ENCODE measurements at places on chromosomes 13 and 19.

- DNase-seq: peak; percentile 90
These were observed 1237.8 kb downstream of the SLITRK5 start for GRCh38 chr13:88908961-88909441.

- DNase-seq: no peak
These were observed 3.1 kb downstream of the ADGRE1 start for GRCh38 chr19:6890401-6890913.

DNA sequence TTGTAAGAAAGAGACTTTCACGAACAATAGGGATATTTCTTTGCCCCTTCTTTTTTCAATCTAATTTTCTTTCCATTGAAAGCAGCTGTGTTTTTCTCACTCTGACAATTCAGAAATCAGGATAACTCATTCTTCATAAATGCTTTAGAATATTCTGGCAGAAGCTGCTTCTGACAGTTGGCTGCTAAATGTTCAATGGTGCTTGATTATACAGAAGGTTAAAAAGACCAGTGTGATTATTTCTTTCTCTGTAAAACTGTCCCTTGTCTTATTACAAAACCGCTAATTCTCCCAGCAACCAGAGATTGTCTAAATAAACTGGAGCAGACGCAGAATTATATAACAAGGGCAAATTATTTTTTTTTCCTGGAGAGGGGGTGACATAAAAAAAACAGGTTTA lies 394.4 kb downstream of the SPRY2 start:
- DNase-seq: no peak

DNA sequence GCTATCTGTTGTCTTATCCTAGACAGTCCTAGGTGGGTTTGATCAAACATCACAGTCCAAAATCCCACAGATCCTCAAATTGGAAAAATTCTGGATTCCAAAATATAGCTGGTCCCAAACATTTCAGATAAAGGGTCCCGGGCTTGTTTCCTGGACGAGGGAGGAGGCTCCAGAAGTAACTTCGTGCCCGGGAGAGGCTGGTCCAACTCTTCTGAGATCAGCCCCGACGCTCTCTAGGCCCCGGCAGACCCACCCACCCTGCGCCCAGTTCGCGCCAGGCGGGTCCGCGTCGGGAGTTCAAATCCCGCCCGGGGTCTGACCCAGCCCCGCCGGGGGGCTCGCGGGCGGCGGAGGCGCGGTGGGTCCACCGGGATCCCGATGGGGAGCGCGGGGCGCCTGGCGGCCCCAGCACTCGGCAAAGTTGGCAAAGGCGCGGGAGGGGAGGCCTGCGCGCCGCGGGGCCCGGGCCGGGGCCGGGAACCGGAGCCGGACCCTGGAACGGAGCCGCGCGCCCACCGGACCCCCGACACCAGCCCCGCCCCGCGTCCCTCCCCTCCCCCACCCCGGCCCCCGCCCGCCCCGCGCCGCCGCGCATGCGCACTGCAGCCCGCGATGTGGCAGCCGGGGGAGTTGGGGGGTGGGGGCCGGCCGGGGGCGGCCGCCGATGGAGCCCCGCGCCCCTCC lies 513 bp downstream of the MIER2 start:
- DNase-seq: no peak

DNA sequence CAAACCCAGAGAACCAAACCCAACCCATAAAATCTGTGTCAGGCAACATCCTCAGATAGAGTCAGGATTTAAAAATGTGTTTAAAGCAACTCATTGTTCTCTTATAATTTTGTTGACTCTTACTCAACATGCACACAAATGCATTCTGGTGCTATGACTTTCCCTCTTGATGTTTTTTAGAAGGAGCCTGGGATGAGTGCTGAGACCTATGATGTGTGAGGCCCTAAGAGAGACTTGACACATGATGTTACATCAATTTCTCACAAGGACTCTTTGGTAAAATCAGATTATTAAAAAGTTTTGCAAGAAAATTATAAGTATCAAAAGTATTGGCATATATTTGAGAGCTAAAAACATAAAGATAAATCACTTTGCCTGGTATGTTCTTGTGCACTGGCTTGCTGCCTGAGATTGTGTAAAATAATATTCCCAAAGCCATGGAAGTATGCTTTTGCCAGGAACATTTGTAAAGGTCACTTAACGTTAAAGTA lies 173.9 kb downstream of the DCLK1 start:
- no peak for DNase-seq

DNA sequence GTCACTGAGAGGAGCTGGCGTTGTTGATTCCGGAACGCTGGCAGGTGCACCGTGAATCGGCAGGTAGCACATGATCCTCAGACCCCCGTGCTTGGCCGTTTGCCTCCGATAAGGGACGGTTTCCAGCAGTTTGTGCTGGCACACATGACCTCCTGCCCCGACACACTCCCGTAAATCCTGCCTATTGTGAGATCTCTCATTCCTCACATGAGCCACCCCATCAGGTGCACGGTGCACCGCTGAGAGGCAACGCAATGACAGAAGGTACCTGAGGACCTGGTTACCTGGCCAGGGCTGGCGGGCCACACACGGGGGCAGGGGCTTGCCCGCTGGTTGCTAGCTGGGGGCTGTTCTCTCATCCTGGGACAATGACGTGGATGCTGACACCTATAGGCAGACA lies 2.1 kb upstream of the ADPRHL1 start:
- DNase-seq: no peak

- DNase-seq: no peak
These were observed 43.9 kb downstream of the RGCC start for GRCh38 chr13:41501281-41501680.

DNA sequence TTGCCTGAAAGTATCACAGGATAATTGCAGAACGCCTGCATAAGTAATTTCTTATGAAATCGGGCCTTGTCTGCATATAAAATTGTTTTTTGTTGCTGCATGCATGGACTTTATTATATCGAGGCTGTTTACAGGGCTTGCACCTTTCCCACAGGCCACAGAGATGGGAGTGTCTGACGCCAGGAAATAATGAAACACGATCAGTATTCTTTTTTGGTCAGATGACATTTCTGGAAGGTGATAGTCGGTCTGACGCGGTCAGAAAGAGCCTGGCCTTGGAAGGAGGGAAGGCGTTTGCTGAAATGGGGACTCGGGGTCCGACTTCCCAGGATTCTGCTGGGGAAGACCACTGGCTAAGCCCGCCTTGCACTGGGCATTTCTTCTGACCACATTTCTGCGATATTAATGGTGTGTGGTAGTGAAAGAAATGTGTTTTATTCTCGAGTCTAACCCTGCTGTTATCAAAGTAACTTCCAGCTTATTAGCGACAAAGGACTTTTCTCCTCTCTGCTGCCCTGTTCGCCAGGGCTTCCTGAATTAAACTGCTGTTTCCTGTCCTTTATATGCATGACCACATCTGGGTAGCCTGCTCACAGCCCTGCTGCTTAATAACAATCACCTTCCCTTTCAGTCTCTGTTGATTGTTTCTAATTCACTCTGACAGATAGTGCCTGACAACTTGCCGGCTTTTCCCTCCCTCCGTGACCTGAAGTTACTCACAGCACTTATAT lies 11.6 kb upstream of the ZNF536 start:
- DNase-seq: no peak

DNA sequence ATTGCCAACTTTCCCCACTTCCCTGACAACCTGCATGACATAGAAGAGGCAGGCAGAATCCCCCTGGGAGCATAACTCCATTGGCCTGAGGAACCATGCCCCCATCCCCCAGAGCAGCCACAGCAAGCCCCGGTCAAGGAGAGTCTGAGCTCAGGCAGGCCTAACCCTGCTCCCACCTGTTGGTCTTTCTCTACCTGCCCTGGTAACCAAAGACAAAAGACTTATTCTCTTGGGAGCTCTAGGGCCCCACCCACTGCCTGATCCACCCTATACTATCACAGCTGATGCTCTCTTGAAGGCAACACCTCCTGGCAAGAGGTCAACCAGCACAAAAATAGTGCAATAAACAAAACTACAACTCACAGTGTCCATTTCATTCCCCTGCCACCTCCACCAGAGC lies 59.3 kb downstream of the TNFSF13B start:
- no peak for DNase-seq

- no peak for DNase-seq
These were observed 158.2 kb downstream of the NALCN start for GRCh38 chr13:101258071-101258470.

- DNase-seq: no peak
These were observed 37.3 kb downstream of the ZNF558 start for GRCh38 chr19:8794823-8795222.

DNA sequence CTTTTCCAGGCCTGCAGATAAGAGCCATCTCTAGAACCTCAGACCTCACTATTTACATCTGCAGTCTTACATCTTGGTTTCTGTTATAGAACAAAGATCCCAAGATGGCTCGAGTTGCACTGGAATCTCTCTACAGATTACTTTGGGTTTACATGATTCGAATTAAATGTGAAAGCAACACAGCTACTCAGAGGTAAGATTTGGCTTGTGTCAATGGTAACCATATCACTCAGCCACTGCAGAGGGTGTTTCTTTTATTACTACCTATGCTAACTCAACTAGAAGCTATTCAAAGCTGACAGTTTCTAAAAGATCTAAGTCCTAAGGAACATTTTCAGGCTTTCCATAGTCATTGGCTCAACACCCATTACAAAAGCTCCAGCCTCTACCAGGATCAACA lies 115.6 kb downstream of the FRY start:
- no peak for DNase-seq

GRCh38 chr13:106494936-106495335 lies 40.5 kb downstream of the EFNB2 start:
- DNase-seq: no peak

- DNase-seq: no peak
These were observed 91.7 kb downstream of the GADD45B start for GRCh38 chr19:2567580-2567979.

GRCh38 chr13:100362371-100362770 lies 226.2 kb downstream of the GGACT start:
- DNase-seq: no peak

GRCh38 chr19:55554741-55555152 lies 9.4 kb upstream of the SBK3 start:
- DNase-seq: no peak

DNA sequence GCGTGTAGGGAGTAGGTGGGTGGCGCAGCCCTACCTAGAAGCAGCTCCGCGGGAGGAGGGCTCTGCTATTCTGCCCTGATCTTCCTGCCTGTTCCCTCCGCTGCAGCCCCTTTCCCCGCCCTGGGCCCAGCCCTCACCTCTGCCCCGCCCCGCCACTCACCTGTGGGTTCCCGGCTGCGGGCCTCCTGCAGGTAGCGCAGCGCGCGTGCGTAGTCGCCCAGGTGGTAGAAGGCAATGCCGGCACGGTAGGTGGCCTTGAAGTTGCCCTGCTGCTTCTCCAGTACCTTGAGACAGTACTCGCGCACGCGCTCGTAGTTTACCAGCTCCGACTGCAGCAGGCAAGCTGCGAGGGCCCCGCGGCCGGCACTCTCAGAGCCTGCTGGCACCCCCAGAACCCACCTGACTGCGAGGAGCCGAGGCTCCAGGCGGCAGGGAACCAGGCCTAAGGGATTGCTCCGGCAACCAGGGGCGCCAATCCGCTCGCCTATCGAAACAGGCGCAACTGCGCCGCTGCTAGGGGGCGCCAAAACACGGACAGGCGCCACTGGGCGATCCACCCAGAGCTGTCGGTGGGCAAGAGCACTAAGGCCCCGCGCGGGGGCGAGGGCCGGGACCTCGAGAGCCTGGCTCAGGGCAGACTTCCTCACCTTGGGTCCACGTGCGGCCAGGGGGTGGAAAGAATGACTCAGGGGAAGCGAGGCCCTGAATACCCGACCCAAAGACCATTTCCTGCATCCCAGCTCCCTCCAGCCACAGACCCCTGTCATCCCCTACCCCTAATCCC lies 965 bp downstream of the TTC9B start:
- peak; percentile 3 for DNase-seq

DNA sequence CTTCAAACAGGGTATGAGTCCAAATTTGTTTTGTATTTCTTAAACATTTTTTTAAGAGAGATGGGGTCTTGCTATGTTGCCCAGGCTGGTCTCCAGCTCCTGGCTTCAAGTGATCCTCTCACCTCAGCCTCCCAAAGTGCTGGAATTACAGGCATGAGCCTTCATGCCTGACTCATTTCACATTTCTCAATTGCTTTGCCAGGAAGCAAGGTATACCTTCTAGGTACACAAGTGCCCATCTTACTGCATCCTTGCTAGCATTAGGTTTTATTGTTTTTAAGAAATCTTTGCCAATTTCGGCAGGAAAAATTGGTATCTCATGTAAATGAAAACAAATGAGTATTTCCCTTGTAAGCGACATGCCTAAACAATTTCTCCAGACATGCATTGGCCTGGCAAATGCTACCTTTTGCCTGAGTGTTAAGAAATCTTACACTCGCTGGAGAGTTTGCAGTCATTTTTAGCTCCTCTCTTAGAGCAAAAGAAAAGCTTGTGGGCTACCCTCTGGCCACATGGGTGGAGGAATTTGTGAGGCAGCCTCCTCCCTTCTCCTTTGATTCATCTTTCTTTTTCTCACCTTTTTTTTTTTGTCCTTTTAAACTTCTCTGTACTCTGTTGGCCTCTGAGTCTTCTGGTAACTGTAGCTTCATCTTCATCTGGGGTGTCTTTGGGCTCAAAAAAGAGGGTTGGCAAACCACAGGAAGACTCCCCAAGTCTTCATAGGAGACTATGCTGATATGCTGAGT lies 33.0 kb downstream of the ACTL9 start:
- no peak for DNase-seq

- DNase-seq: no peak
These were observed 148.5 kb upstream of the FREM2 start for GRCh38 chr13:38538422-38538821.

- no peak for DNase-seq
These were observed at the start of gene IL12RB1 for GRCh38 chr19:18086590-18087138. Gene IL12RB1, minus strand, starts transcription at chr19:18086934. Its CDS starts 111 bp downstream, at chr19:18086823.

GRCh38 chr19:38224014-38224862 lies at the start of gene DPF1:
Gene DPF1, minus strand, starts transcription at chr19:38224222. Its CDS starts 80 bp downstream, at chr19:38224142.
- no peak for DNase-seq

DNA sequence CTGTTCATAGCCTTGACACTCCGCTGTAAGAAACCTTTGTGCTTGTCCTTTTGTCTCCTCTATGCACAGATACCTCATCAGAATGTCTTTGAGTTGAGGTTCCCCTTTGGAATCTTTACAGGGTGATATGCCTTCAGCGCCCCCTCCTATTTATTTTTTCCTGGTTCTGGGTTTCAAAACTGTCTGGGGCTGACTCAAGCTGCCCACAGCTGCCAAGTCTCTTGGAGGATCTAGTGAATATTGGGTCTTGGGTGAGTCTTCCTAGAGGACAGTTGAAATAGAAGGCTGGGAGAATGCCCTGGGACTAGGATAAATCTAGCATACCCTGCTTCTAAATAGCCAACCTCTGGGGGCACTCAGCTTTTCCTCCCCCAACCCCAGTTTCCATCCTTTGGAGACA lies 930 bp downstream of the ZNF136 start:
- no peak for DNase-seq

- DNase-seq: no peak
These were observed 53.3 kb downstream of the CEBPG start for GRCh38 chr19:33426621-33427361.

- no peak for DNase-seq
These were observed 7.6 kb downstream of the TRAPPC6A start for GRCh38 chr19:45170146-45171106.

GRCh38 chr19:54077334-54077733 lies 3.8 kb downstream of the TARM1 start:
- no peak for DNase-seq

All from NCI-H2081 treated with DMSO at 0.1 percent for 48 hours (cell line).